ENCODE measurements at places on chromosomes 7 and 10. TPM values are rescaled to one million over a fixed set of nuclear protein-coding genes. Genes with fewer than 3 reads are reported as not detected.

DNA sequence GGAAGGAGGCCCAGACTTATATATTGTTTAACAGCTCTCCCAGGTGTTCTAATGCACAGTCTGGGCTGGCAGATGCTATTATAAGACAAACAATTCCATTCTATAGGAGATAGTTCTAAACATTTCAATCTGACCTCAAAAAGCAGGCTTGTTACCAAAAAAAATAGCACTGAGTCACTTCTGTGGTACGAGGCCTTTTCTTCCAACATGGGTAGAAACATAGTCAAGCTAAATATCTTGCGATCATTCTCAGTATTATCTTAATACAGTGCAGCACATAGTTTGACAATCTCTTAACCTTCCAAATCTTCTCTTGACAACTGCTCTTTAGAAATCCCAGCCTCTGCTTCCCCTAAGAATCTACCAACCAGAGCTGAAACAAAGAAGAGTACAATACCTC, 46.6 kb upstream of the MKX start:
- DNase-seq: no peak

- no peak for DNase-seq
Measured at GRCh38 chr7:8442051-8442813, 8.8 kb downstream of the NXPH1 start.

DNA sequence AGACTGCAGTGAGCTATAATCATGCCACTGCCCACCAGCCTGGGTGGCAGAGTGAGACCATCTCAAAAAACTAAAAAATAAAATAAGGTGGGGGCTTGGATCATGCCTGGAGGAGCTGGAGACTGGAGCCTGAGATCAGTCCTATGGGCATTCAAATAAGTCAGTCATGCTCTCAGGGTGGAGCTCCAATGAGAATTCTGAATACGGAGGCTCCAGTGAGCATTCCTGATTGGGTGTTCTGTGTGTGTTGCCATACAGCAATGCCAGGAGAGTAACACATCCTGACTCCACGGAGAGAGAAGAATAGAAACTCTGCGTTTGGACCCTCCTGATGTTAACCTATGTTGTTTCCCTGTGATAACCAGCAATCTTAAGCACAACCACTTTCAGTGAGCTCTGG, 16.0 kb downstream of the UBE2D4 start:
- DNase-seq: no peak

DNA sequence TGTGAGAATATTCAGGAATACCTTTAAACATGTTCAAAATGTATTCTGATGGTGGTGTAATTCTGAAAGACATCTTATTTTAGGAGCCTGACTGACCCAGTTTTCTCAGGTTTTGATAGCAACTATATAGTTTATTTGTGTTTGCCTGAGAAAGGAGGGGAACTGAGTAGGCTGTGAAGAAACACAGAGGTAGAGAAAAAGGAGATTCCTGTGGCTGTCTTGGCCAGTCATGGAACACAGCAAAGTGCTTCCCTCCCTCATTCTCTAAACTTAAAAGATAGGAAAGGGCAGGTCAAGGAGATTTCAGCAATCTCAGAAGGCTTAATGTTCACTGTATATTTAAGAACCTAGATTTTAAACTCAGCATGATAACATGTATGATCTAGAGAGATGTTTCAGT, 43.5 kb downstream of the ZMYND11 start:
- DNase-seq: no peak

The PRF1 gene
- total RNA-seq: 6.2 TPM

The HOXA6 gene
- total RNA-seq: 15.3 TPM

The LIPJ gene
- total RNA-seq: not detected

The DRGX gene
- not detected for total RNA-seq

All from ascending aorta (tissue), 2 donors.